ENCODE measurements at places on chromosomes 7 and 10. TPM values are rescaled to one million over a fixed set of nuclear protein-coding genes. Genes with fewer than 3 reads are reported as not detected.

GRCh38 chr7:152411389-152411788, 24.4 kb downstream of the KMT2C start:
- H3K27ac ChIP-seq: no peak overlapping the region
- no peak for DNase-seq
- no peak overlapping the region for H3K4me3 ChIP-seq
- H3K36me3 ChIP-seq: no peaks in the 10 kb centered on the region
- H3K4me1 ChIP-seq: no peaks in the 10 kb centered on the region

Gene CYP3A7
- 2.3 TPM for total RNA-seq

DNA sequence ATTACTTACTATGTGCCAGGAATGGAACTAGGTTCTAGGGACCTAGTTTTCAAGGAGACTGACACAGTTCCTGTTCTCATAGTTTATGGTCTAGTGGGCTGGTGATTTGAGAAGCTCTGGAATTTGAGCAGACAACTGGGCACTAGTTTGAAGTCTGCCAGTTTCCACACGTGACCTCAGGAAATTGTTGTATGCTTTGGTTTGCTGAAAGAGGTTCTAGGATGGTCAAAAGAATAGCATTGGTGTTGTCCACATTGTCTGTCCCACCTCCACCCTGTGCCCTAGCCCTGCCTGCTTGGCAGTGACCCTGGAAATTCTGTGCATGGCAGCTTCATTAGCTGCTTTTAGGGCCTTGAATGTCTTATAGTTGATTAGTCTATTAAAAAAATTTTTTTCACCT, 28.7 kb downstream of the GBF1 start:
- H3K4me3 ChIP-seq: no peak overlapping the region
- H3K4me1 ChIP-seq: no peaks in the 10 kb centered on the region
- no peak for DNase-seq
- H3K36me3 ChIP-seq: no peaks in the 10 kb centered on the region

- H3K27me3 ChIP-seq: no peaks in the 10 kb centered on the region
- no peaks in the 10 kb centered on the region for H3K36me3 ChIP-seq
- no peak for DNase-seq
- no peak overlapping the region for H3K4me3 ChIP-seq
- H3K4me1 ChIP-seq: no peaks in the 10 kb centered on the region
Measured at GRCh38 chr7:158405324-158405723, 182.3 kb downstream of the PTPRN2 start.

- no peaks in the 10 kb centered on the region for H3K4me1 ChIP-seq
- no peaks in the 10 kb centered on the region for H3K36me3 ChIP-seq
- H3K4me3 ChIP-seq: no peak overlapping the region
- H3K27ac ChIP-seq: no peak overlapping the region
- no peaks in the 10 kb centered on the region for H3K27me3 ChIP-seq
Measured at GRCh38 chr10:24363070-24363469, 154.1 kb downstream of the KIAA1217 start.

GRCh38 chr10:120188950-120189349, 268.1 kb upstream of the PLPP4 start:
- no peak for DNase-seq
- H3K4me1 ChIP-seq: no peaks in the 10 kb centered on the region
- H3K4me3 ChIP-seq: no peak overlapping the region
- H3K27me3 ChIP-seq: no peaks in the 10 kb centered on the region
- H3K36me3 ChIP-seq: no peaks in the 10 kb centered on the region
- no peak overlapping the region for H3K27ac ChIP-seq

Gene TMEM236
- total RNA-seq: 0.59 TPM

Gene AGFG2
- 24.7 TPM for total RNA-seq

DNA sequence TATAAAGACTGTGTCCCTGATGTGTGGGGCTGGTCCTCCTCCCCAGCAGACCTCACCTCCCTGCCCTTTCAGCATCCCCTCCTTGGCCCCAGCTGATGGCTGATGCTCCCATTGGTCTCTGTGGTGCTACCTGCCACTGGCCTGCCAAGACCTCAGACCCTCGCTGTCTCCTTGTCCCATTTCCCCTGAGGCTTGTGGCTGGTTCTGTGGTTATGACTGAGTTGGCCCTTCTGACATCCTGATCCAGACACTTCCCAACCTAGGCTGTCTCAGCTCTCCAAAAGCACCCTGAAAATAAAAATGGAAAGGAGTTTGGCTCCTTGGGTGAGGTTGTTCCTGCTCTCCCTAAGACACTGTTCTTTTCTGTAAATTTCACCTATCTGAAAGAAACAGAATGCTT, 214.2 kb downstream of the RPS24 start:
- DNase-seq: no peak
- no peaks in the 10 kb centered on the region for H3K27me3 ChIP-seq
- no peak overlapping the region for H3K27ac ChIP-seq
- no peak overlapping the region for H3K4me3 ChIP-seq

GRCh38 chr7:123665157-123665556, 9.5 kb downstream of the LMOD2 start:
- H3K4me1 ChIP-seq: no peaks in the 10 kb centered on the region
- DNase-seq: no peak
- no peak overlapping the region for H3K4me3 ChIP-seq
- no peaks in the 10 kb centered on the region for H3K36me3 ChIP-seq

Gene LIPM
- total RNA-seq: not detected
